Heart left ventricle (tissue), 16 donors: ENCODE measurements at places on chromosomes 3 and 15.

DNA sequence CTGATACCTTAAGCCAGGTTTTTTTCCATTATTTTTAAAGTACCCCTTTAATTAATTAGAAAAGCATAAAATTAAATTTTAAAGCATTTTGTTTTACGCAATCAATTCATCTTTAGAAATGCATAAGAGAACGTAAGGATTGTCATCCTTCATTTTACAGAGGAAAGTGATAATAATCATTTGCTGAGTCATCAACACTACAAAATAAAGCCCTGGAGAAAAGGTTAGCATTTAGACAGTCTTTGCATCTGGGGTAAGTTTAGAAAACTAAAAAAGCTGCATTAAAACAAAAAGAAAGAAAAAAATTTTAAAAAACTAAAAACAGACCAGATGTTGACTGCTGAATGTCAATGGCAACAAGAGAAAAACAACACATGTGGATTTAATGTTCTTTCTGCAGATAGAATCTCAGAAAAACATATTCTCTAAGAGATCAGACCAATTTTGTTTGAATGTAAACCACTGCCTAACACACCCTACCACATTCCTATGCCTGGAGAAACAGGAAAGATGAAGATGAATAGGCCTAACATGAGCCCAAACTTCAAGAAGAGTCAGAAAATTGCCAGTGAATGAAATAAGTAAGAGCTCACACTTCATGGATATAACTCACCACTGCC lies 59.9 kb downstream of the SUCNR1 start:
- no peak for DNase-seq

GRCh38 chr3:170914690-170915089 lies 6.3 kb upstream of the EIF5A2 start:
- DNase-seq, result no peak

GRCh38 chr3:33798113-33798417 lies 365 bp upstream of the PDCD6IP start:
- DNase-seq, result no peak

GRCh38 chr3:183572935-183573334 lies 17.4 kb upstream of the KLHL6 start:
- no peak for DNase-seq

DNA sequence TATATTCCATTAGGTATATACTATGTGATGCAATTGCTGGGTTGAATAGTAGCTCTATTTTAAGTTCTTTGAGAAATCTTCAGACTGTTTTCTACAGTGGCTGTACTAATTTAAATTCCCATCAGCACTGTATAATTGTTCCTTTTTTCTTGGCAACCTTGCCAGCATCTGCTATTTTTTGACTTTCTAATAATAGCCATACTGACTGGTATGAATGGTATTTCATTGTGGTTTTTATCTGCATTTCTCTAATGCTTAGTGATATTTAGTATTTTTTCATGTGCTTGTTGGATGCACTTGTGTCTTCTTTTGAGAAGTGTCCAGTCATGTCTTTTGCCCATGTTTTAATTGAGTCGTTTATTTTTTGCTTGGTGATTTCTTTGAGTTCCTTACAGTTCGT lies 145.1 kb upstream of the PLSCR5 start:
- no peak for DNase-seq

GRCh38 chr3:146187334-146187950 lies 26.5 kb upstream of the PLOD2 start:
- no peak for DNase-seq

GRCh38 chr3:184177767-184178306 lies 3.2 kb downstream of the AP2M1 start:
- DNase-seq, result no peak
